ENCODE measurements at places on chromosomes 1 and 21.
A peak's percentile ranks its signal among the peaks of the same experiment; 100 is the strongest.

- no peak for DNase-seq
These were observed 41.7 kb upstream of the PTCH2 start for GRCh38 chr1:44884746-44885145.

DNA sequence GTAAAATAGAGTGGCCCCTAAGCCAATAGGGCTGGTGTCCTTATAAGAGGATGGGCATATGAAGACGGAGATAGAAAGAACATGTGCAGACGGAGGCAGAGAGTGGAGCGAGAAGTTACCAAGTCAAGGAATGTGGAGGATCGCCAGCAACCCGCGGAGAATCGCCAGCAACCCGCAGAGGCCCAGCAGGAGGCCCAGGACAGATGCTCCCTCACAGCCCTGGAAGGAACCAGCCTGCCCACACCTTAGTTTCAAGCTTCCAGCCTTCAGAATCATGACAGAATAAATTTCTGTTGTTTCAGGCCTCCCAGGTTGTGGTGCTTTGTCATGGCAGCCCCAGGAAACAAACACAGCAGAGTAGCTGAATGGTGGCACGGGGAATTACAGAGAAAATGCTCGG, 9.6 kb downstream of the CLDN14 start:
- DNase-seq = no peak

- DNase-seq = no peak
These were observed 38.0 kb upstream of the PPP2R5A start for GRCh38 chr1:212247179-212247721.

- no peak for DNase-seq
These were observed 89.9 kb upstream of the CXADR start for GRCh38 chr21:17422931-17423330.

DNA sequence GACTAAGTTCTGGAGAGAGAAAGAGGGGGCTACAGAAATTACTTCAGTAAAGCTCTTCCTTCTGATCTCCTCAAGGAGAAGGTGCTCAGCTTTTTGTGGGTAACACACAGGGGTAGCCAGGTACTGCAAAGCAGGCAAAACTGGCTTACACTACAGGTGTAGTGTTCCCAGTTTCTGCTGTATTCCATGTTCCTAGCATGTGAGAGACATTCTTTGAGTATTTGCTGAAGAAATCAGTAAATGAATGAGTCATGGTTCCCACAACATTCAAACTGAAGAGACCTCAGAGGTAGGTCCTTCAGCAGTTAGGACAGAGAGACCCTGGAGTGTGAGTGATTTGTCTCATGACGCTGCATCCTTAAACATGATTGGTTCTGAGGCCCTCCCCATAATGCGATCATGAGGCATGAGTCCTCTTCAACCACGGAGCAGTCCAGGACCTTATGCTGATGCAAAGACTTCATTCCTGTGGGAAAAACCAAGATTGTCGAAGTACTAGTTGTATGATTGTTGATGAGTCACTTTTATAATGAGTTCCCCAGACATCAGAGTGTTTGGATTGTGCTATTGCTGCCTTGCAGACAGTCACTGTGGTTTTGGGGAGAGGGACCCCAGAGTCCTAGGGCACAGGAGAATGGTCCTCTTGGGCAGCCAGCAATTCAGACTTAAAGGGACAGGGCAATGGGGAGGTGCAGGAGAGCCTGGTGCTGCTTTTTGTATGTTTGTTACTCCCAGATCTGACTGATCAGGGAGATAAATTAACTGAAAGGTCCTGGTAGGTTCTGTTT, 2.7 kb upstream of the OR10J4 start:
- no peak for DNase-seq

DNA sequence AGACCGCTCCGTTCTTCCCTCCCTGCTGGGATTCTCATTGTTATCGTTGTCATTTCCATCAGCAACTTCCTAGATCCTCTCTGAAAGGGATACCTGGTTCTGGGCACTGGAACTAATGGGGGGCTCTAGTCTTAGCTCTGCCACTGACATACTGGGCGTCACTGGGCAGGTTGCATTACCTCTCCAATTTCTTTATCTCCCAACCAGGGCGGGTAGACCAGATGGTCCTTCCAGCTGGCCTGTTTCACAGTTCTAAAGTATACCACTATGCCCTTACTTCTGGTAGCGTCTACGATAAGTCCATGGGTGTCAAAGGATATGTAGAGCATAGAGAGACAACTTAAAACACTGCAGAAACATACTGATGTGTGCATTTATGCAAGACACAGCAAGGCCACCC, 1.4 kb downstream of the GPR37L1 start:
- DNase-seq = no peak

- DNase-seq = no peak
These were observed 100.5 kb upstream of the KCNK1 start for GRCh38 chr1:233513431-233513830.

DNA sequence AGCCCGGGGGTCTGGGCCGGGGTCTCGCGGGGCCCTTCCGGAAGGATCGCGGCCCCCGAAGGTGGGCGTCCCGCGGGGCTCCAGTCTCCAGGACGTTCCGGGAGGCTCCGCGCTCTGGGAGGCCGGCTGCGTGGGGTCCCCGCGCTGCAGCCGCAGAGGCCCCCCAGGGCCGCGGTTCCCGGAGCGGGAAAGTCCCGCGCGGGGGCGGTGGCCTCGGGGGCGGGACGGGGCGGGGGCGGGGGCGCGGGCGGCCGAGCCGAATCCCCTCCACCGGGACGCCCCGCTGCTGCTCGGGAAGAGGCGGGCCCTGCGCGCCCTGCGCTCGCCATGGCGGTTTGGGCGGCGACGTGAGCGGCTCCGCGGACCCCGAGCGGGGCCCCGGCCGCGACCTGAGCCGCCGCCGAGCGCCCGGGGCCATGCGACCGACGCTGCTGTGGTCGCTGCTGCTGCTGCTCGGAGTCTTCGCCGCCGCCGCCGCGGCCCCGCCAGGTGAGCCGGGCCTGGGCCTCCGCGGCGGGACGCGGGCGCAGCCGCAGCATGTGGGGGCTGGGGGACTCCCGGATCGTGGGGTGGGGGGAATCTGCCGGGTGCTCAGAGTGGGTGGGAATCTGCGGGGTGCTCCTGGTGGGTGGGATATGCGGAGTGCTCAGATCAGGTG, at the start of gene IFNGR2:
IFNGR2 (plus strand) TSS at position 286 of the 658 bp plus-strand sequence; CDS start at position 417, 131 bp downstream.
- peak; percentile 57 for DNase-seq

DNA sequence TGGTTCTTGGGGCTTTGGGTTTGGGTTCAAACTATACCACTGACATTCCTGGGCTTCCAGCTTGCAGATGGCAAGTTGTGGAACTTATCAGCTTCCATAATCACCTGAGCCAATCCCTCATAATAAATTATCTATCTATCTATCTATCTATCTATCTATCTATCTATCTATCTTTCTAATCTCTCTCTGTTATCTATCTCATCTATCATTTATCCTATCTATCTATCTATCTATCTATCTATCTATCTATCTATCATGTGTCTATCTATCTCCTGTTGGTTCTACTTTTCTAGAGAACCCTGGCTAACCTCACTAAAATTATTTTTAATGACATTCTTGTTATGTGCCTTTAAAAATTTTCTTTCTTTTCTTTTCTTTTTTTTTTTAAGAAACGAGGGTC, 35.8 kb upstream of the AKT3 start:
- no peak for DNase-seq

GRCh38 chr1:78070758-78071157, 25.0 kb downstream of the GIPC2 start:
- DNase-seq = no peak

DNA sequence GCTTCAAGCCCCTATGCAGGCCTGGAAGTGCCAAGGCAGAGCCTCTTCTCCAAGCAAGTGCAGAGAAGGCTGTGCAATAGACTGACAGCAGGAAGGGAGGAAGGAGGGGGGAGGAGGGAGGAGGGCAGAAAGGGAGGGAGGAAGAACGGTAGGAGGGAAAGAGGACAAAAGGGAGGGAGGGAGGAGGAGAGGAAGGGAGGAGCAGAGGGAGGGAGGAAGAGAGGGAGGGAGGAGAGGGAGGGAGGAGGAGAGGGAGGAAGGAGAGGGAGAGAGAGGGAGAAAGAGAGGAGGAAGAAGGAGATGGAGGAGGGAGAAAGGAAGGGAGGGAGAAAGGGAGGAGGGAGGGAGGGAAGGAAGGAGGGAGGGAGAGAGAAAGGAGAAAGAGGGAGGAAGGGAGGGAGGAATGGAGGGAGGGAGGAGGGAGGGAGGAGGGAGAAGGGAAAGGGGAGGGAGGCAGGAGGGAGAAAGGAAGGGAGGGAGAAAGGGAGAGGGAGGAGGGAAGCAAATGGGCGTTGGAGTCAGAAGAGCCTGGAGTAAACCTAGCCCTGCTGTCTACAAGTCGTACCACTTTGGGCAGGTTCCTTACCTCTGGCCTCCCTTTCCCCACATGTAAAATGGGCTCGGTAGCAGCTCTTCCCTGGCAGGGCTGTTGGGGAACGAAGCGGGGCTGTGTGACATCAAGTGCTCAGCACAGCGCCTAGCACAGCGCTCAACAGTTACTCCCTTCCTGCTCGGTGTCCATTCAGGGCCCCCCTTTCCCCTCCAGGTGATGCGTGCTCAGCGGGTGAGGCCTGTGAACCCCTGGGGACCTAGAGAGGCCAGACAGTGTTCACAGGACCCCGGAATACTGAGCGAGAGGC, 244.6 kb downstream of the NPHP4 start:
- DNase-seq = no peak

DNA sequence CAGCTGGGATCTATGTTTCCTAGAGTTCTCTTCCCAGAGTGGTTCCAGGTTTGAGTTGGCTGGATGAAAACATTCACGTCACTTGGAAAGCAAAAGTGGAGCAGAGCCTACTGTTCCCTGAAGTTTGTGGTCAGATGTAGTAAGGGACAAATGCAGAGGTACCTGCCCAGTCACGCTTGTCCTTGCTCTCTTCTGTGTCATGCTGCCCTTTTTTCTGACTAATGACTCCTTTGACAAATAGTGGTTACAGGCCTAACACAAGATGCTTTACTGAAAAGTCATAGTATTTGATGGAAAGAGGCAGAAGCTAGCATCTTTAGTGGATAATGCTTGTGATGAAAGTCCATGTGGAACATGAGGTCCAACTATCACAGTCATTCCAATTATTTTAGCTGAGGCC, 881.4 kb upstream of the B3GALT2 start:
- no peak for DNase-seq

GRCh38 chr1:87449348-87449963, 120.8 kb downstream of the LMO4 start:
- no peak for DNase-seq

DNA sequence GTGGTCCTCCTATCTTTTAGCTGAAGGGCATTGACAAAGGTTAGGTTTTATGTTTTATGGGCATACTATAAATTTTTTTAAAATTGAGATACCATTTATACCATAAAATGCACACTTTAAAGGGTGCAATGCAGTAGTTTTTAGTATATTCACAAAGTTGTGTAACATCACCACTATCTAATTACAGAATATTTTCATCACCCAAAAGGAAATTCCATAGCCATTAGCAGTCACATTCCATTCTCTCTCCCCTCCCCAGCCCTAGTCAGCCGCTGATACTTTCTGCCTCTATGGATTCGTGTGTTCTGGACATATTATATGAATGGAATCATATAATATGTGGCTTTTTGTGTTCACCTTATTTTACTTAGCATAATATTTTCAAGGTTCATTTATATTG, 135.8 kb upstream of the B3GALT2 start:
- DNase-seq = no peak

DNA sequence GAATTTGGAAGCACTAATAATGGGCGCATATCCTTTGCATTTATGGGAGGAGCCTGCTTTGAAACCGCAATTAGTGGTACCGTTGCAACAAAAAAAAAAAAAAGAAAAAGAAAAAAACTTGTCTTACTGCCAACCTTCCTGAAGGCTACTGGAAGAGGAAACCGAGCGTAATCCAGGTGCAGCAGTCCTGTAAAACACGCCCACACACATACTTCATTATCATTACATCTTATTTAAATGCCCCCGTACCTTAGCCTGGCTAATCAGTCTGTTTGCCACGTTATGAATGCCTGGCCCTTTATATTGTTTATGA, 686 bp upstream of the ZNF281 start:
- DNase-seq = no peak

DNA sequence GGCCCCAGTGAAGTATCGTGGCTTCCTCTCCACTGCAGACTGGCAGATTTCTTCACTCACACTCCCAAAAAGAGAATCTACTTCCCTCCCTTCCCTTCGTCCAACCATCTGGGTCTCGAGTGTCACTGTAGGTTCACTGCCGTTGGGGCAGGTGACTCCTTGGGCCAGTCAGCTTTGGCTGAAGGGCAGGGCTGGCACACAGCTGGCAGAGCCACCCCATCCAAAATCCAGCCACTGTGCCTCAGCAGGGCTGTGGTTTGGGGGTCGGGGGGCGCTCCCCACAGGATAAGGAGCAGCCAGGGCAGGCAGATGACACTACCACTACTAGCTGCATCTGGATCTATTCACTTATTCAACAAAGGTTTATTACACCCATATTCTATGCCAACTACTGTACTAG, 9.8 kb downstream of the PINK1 start:
- no peak for DNase-seq

DNA sequence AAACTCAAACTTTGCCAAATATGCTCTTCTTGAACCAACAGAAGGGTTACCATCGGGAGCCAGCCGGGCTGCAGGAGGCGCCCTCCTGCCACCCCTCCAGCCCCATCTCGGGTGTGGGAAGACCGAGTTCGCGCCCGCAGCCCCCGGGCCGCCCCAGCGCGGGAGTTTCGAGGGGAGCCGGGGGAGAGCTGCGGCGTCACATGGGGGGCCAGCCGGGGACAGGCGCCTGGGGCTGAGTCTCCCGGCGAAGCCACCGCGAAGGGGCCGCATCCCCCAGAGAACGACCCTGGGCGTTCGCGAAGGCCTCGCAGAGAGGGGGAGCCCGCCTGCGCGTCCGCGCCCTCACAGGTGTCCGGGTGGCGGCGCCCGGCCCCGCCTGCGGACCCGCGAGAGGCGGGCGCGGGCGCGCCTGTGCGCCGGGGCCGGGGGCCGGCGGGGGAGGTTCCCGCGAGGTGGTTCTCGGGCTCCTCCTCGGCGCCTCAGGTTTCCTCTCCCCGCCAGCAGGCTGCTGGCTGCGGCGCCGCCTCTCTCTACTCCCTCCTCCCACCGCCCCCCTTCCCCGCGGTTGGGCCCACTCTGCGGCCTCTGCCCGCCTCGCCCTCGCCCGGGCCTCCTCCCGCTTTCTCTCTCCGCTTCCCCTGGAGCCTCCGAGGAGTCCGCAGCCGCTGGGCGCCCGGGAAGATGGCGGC, at the start of gene RAVER2:
RAVER2 (plus strand) TSS at position 584 of the 689 bp plus-strand sequence; CDS start at position 682, 98 bp downstream.
- DNase-seq = peak; percentile 49

GRCh38 chr1:29933067-29933466, 696.7 kb downstream of the PTPRU start:
- DNase-seq = no peak

DNA sequence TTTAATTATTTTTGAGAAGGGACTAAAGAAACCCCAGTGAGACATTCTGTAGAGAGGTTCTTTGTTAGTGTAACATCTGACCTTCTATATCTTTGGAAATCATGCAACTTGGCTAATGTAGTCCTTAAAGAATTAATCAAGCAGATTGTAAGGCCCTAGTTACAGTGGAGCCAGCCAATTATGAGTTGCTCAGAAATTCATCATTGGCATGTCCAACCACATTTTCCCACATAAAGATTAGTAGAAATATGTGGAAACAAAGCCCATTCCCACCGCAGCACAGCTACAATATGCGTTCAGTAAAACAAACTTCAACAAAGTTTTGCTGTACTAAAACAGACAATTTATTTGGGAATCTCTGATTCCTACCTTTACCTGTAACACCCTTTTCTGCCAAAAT, 27.8 kb downstream of the WNT2B start:
- no peak for DNase-seq
